Gastrocnemius medialis (tissue), 4 donors: ENCODE measurements at places on chromosomes 16 and 17. TPM values are rescaled to one million over a fixed set of nuclear protein-coding genes. Genes with fewer than 3 reads are reported as not detected.

GRCh38 chr17:65362826-65363225 lies 198.6 kb downstream of the AXIN2 start:
- H3K27ac ChIP-seq: peak overlapping the region; percentile 65
- no peak overlapping the region for H3K4me3 ChIP-seq
- DNase-seq: no peak
- H3K27me3 ChIP-seq: no peaks in the 10 kb centered on the region
- peaks cover 8% of the 10 kb centered on the region for H3K4me1 ChIP-seq
- no peaks in the 10 kb centered on the region for H3K36me3 ChIP-seq

DNA sequence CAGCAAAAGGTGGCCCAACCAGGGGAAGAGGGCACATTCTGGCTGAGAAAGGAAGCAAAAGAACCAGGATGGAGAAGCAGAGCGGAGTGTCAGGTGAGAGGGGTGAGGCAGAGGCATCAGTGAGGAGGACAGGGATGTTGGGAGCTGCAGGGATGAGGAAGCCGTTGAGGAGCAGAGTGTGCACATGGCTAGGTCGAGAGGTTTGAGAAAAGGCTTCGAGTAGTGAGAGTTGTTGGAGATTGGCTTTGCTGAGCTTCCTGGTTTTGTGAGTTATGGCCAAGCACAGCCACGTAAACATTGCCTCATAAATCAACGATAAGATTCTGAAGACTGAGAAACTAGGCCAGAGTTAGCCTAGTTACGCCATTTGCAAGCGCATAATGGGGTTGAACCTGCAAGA lies 26.9 kb downstream of the DNAH2 start:
- no peaks in the 10 kb centered on the region for H3K4me1 ChIP-seq
- peaks cover 13% of the 10 kb centered on the region for H3K27me3 ChIP-seq
- DNase-seq: no peak
- no peak overlapping the region for H3K4me3 ChIP-seq
- no peaks in the 10 kb centered on the region for H3K36me3 ChIP-seq

- no peaks in the 10 kb centered on the region for H3K36me3 ChIP-seq
- H3K4me3 ChIP-seq: no peak overlapping the region
- H3K4me1 ChIP-seq: no peaks in the 10 kb centered on the region
- DNase-seq: no peak
Measured at GRCh38 chr16:9322769-9323168, 231.3 kb downstream of the HAPSTR1 start.

DNA sequence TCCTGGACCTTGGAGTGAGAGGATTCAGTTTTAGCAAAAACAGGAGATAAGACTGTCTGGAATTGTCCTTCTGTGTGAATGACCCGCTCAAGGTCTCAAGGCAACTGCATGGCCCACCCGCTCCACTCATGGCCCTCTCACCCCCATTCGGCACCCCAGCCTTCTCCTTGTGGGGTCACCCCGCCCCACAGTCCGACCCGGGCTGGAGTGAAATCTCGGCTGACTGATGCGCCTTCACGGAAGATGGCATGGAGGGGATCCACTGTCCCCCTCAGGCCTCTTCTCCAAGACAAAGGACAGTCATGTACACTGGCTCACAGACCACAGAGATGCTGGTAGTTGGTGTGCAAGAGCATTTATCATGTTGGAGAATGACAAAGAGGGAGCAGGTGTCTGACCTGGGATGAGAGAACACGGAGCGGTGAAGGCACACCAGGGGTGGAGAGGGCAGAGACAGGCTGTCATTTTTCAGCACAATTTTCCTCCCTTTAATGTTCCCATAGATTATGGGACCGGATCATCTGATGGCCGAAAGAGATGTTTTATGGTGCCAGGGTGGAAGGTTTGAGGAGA lies 391.9 kb upstream of the TNRC6C start:
- no peaks in the 10 kb centered on the region for H3K27me3 ChIP-seq
- DNase-seq: no peak
- H3K4me1 ChIP-seq: peaks cover 9% of the 10 kb centered on the region
- H3K36me3 ChIP-seq: no peaks in the 10 kb centered on the region

- H3K27ac ChIP-seq: peak overlapping the region; percentile 99
- peak overlapping the region; percentile 83 for H3K4me3 ChIP-seq
- no peaks in the 10 kb centered on the region for H3K27me3 ChIP-seq
- H3K36me3 ChIP-seq: no peaks in the 10 kb centered on the region
Measured at GRCh38 chr16:2514333-2515179, 804 bp downstream of the ATP6V0C start.

DNA sequence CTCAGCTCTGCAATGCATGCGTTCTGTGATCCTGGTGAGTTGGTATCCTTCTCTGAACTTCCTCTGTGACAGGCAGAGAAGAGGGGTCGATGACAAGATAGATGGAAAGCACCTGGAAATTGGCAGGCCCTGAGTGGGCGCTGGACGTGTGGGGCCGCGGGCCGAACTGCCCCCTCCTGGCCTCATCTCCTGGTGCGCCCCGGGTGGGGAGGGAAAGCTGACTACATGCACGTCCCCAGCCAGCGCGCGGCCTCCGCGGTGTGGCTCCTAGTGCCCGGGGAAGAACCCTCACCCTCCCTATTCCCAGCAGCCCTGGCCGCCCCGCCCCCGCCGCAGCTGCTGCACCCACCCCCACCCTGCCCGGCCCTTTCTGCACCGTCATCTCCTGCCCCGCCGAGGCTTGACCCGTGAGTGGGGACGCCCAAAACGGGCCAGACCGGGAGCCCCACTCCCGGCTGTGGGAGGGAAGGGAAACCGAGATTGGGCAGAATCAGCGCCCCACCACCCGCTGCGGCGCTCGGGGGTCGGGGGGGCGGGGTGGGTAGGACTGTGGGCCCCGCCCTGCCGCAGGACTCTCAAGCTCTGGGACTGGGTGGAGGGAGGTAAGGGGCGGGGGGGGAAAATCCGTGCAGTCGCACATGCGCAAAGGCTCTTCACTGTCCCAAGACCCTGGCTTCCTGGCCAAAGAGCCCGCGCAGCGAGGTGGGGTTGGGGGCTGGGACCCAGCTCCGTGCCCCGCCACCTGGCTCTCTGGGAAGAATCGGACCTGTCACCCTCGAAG lies at the start of gene NOL3:
NOL3 (plus strand) TSS at position 371 of the 781 bp plus-strand sequence.
- H3K4me3 ChIP-seq: peak within 1 kb of the TSS; percentile 65
- H3K36me3 ChIP-seq: no peaks in the 10 kb centered on the region
- peak; percentile 83 for DNase-seq
- peak within 1 kb of the TSS; percentile 96 for H3K27ac ChIP-seq
- H3K27me3 ChIP-seq: no peaks in the 10 kb centered on the region

- no peaks in the 10 kb centered on the region for H3K27me3 ChIP-seq
- no peak overlapping the region for H3K27ac ChIP-seq
- no peak for DNase-seq
- H3K4me3 ChIP-seq: no peak overlapping the region
Measured at GRCh38 chr17:73879987-73880386, 235.7 kb upstream of the SDK2 start.

DNA sequence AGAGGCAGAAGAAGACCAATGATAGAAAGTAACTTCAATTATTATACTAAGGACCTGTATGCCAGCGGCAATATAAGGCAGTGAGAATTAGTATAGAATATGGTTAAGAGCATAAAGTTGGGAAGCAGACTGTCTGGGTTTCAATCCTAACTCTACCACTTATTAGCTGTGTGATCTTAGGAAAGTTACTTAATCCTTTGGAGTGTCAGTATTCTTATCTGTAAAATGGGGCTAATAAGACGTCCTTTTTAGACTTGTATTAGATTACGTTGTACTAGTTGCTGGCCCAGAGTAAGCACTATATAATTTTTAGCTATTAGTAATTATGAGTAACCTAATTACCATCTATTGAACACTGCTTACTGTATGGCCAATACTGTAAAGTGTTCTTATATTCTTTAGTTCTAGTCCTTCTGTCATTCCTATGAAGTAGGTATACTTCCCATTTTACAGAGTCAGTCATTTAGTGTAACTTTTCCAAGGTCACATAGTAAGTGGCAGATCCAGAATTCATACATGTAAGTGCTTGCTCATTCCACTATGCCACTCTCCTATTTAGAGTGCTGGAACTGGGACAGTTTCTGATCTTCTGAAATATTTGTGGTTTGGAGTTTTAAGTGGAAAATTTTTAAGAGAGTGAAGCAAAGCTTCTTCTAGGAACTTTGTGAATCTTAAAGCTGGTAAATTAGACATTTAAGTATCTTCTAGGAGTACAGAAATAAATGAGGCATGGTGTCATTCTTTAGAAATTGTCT lies 22.5 kb downstream of the HEATR9 start:
- H3K4me3 ChIP-seq: no peak overlapping the region
- no peaks in the 10 kb centered on the region for H3K4me1 ChIP-seq
- DNase-seq: no peak

DNA sequence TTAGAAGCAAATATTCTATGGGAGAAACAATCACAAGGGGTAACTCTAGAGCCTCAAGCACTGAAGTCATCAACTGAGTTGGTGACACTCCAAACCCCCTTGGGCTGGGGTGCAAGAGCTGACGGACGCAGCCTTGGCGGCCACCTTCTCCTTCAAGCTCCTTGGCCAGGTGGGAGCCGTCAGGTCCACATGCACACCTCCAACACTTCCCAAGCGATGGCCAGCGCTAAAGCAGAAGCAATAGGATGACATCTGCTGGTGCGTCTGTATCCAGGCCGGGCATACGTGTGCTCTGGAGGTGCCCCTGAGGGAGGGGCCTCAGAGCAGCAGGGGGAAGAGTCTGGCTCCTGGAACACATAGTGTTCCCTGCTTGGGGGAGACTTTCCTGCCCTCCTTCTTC lies 12.2 kb upstream of the FOXJ1 start:
- H3K4me3 ChIP-seq: no peak overlapping the region
- H3K4me1 ChIP-seq: no peaks in the 10 kb centered on the region
- H3K27ac ChIP-seq: no peak overlapping the region
- no peak for DNase-seq
- peaks cover 27% of the 10 kb centered on the region for H3K36me3 ChIP-seq

DNA sequence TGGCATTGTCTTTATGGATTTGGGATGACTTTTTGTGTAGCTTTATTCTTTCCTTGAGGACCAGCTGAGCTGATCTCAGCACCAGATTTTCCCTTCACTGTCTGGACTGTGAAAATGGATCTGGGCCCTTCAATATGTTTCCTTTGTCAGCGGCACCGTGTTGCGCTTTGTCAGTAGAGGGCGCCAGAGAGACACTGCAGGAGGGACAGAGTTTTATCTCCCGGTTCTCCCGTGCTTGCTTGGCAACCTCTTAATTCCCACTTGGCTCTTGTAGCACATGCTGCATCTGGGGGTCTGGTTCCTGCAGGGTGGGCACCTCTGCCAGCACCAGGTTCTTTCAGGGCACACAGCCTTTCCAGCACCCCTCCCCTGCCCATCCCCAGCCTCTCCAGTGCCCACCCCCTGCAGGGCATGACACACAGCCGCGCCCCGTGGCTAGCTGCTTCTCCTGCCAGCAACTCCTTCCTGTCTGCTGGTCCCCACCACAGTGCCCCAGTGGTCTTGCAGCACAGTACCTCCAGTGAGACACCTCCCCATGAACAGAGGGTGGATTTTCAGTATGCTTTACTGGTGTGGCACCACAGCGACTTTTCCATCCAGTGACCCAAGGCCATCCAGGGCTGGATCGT lies 19.6 kb downstream of the OR1D5 start:
- no peaks in the 10 kb centered on the region for H3K36me3 ChIP-seq
- no peak overlapping the region for H3K27ac ChIP-seq
- no peak overlapping the region for H3K4me3 ChIP-seq
- DNase-seq: no peak
- H3K27me3 ChIP-seq: no peaks in the 10 kb centered on the region

GRCh38 chr17:9729735-9730420 lies 61.5 kb downstream of the DHRS7C start:
- no peak overlapping the region for H3K27ac ChIP-seq
- no peaks in the 10 kb centered on the region for H3K27me3 ChIP-seq
- no peak overlapping the region for H3K4me3 ChIP-seq
- H3K4me1 ChIP-seq: no peaks in the 10 kb centered on the region

The TMED6 gene
- total RNA-seq: not detected

The SCARF1 gene
- 4.8 TPM for total RNA-seq

The PRAC1 gene
- not detected for total RNA-seq

The SCN4A gene
- total RNA-seq: 49.3 TPM

The GPRC5B gene
- 59.5 TPM for total RNA-seq

The TMEM98 gene
- 5.9 TPM for total RNA-seq
